ENCODE measurements at places on chromosomes 5 and 9.

DNA sequence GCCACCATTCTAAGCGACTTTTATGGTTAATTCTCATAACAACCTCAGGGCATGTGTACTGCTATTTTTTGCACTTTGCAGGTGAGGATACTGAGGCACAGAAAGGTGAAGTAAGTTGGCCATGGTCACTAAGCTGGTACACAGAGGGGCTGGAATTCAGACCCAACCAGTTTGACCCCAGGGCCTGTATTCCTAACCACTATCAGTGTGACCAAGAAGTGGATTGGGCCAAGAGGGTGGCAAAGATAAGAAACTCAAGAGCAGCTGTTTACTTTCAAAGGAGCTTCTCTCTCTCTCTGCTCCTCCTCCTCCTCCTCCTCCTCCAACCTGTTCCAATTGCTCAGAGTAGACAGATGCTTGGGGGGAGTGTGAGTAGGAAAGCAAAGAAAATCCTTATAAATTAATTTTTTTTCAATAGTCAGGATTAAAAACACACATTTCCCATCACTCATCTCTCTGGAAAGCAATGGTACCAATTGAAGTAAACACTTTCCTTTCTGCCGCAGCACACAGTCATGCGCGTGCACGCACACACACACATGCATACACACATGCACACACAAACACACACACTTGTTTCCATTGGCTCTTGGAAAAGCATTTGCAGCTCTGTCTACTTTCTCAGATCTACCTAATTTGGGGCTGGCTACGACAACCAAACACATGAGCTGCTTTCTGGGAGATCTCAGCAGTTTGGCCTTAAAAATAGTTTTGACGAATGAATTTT is 736.7 kb upstream of the WWC1 start:
- DNase-seq = no peak

- no peak for DNase-seq
Measured at GRCh38 chr9:133669182-133669801, 33.1 kb downstream of the DBH start.

GRCh38 chr5:123035360-123035917 is 1.1 kb downstream of the PPIC start:
- no peak for DNase-seq

DNA sequence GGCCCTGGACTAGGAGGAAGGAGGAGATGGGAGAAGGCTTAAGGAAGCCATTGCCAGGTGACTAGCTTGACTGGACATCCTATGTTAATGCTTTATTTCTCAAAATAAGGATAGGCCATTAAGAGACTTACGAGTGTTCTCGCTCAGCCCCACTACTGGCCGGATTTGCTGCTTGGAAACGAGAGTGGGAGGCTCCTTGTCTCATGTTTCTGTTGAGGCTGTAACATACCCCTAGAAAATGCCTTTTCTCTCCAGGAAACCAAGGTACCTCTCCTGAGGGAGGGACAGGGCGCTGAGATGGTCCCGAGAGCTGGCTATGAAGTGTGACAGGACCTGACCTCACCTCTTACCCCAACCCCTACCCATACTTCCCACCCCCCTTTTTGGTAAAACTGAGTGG is 60.0 kb downstream of the RALGPS1 start:
- no peak for DNase-seq

DNA sequence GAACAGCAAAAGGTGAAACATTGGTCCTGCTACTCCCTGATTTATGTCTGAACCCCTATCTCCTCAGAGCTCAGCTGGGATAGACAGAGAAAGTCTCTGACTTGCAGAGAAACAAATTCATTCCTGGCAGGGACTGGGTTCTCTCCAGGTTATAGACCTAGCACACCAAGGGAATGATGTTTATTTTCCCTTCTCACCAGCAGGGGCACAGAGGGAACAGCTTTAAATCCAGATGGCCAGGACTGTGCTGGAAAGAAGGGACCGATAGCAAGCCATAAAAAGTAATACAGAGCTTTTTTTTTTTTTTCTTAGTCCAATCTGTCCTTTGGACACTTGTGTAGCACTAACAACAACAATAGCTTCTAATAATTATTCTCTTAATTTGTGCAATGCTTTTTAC is 141.1 kb upstream of the C9orf72 start:
- DNase-seq = no peak

GRCh38 chr5:58094031-58094430 is 365.9 kb downstream of the PLK2 start:
- DNase-seq = no peak

GRCh38 chr5:97737608-97738007 is 554.6 kb upstream of the RIOK2 start:
- no peak for DNase-seq

DNA sequence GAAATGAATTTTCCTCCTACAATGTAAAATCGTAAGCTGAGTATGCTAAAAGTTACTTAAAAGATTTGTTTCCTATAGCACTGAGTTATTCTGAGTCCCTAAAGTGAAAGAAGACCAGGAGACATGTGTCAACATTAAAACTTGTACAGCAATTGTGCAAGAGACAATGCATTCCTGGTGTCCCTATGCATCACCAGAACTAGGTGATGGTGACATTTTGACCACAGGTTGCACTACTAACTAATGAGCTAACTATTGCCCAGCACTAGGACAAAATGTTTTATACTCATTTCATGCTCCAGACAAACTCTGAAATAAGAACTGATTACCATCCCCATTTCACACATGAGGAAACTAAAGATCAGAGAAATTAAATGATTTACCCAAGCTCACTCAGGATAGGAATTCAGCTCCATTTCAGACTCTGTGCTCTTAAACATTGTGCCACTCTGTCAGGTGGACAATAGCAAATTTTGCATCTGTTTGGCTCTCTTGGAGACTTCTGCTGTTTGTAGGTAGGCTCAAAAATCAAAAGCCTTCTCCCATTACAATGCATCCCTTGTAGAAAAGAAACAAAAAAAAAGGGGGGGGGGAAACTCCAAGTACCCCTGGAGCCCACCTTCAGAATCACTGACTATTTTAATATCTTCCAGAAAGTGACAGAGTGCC is 269.2 kb downstream of the ACTL7B start:
- DNase-seq = no peak

- no peak for DNase-seq
Measured at GRCh38 chr9:117746263-117746662, 42.1 kb downstream of the TLR4 start.

GRCh38 chr5:18305288-18305924 is 671.1 kb downstream of the TAF11L14 start:
- no peak for DNase-seq

- no peak for DNase-seq
Measured at GRCh38 chr5:105274079-105274478, 1711.5 kb upstream of the NUDT12 start.

All from activated T-cell treated with anti-CD3 and anti-CD28 coated beads for 48 hours (primary cell).